ENCODE measurements at places on chromosomes 11 and 22.

DNA sequence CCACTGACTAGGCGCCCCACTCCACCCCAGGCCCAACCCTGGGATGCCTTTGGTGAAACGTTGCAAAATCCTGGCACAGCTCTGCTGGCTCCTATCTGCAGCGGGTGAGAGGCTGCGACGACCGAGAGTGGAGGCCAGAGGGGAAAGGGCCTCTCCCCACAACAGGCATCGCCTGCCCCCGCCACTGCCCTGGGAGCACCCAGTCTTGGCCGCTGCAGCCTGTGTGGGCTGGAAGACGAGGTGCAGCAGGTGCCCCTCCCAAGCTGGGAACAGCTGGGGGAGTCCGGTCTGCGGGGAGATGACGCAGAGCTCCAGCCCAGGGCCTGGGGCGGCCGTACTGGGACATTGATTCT is 4.2 kb upstream of the PIM3 start:
- DNase-seq = no peak

DNA sequence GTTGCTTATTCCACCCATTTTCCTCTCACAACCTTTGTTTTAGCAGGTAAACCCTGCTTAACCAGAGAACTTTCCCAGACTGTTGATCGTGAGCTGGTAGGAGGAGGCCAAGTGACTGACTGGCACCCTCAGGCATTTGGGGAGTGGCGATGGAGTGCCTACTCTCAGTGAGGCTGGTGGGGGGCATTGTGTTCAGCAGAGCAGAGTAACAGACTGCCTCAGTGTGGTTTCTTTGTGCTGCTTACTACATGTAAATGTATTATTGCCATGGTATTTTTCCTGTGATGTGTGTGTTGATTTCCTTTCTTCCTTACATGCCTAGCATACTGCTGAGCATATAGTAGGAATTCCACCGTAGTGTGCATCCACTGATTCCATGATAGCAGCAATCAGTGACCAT is 2.6 kb downstream of the MARK2 start:
- DNase-seq = no peak

DNA sequence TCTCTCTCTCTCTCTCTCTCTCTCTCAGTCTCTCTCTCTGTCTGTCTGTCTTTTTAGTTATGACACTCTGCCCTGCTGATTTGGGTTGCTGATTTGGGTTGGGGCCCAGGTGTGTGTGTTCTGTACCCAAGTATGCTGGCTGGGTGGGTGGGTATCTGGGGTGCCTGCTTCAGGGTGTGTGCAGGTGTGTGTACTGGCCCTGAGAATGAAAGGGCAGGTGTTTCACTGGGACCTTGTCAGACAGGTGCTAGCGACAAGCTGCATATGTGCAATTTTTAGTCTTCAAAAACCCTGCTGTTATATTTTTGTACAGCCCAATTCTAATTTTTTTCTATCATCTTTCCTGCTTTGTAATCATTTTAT is 943 bp downstream of the CSF2RB start:
- no peak for DNase-seq

DNA sequence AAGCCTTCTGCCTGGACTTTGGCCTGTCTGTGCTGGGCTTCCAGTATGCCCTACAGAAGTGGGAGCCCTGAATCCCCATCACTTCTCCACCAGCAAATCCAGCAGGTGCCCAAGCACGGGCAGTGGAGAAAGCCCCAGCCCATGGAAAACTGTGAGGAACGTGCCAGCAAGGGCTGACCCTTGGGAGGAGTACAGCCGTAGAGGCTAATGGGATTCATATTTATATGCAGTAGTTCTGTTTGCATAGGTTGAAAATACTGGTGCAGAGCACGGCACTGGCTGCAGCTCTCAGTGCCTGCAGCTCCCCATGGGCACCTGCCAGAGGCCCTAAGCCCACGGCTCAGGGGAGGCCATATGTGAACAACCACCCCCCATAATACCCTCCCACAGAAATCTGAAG is 10.1 kb downstream of the NAGA start:
- no peak for DNase-seq

- no peak for DNase-seq
Observed at GRCh38 chr11:94732617-94733281, 35.4 kb upstream of the AMOTL1 start.
